Urothelium cell line (cell line): ENCODE measurements at places on chromosomes 6 and 20.

DNA sequence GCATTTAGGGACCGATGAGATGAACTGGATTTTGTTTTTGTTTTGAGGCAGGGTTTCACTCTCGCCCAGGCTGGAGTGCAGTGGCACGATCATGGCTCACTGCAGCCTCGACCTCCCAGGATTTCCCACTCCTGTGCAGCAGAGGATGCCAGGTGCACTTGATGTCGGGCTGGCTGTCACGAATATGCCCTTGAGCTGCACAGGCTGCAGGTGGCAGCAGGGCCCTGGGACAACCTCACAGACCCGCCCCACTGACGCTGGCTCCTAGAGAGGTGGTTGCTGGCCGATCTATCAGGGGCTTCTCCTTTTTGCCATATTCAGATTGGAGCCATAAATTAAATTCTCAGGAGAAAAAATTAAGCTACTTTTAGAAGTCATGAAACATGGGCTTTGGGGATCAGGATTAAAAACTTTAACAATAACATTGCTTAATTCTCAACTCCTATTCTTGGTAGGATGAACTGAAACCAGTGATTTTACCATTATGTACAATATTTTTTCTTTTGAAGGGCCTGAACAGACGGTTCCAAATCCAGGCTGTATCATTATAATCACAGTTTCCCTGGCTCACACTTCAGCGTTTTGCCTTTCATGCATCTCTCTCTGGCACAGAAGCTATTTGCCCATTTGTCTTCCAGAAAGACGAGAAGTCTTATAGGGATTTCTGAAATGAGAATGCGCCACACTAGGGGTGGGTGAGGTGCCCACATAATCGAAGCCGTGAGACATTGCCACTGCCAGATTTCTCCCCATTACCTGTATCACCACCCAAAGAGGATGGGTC is 32.4 kb downstream of the NQO2 start:
- no peak for DNase-seq

DNA sequence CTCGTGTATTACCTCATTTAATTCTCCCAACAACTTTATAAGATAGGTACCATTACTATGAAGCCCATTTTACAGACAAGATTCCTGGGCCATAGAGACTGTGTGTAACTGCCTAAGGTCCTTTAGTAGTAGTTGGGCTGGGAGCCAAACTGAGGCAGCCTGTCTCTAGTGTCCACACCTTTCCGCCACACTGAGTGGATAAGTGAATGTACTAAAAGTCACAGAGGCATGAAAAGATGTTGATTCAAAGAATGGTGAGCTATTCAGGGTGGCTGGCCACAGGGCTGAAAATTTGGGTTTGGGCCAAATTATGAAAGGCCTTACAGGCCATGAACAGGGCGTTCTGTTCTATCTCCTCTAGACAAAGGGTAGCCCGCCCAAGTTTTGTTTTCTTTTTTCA is 11.0 kb downstream of the CD24 start:
- DNase-seq, result no peak

DNA sequence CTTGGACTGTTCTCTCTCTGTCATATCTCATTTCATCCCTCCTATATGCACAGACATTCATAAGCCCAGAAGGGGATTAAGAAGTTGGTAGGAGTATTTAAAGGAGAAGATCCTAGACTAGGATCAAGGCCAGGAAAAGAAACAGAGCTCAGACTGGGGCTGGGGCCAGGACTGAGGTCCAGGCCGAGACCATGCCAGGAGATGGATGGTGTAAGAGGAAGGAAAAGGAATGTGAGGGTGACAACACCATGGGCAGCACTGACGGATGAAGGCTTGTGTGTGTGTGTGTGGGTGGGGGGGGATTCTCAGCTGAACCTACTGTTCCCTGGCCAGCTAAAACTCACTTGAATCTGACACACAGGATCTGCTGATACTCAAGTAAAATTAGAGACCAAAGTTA is 182.1 kb downstream of the KIF6 start:
- DNase-seq, result no peak

- no peak for DNase-seq
Observed at GRCh38 chr6:108559884-108560462, 744 bp upstream of the FOXO3 start.

GRCh38 chr6:4803343-4803744 is 27.1 kb downstream of the CDYL start:
- DNase-seq, result no peak
